ENCODE measurements at places on chromosomes 11 and 22.
A peak's percentile ranks its signal among the peaks of the same experiment; 100 is the strongest.

- DNase-seq = no peak
Observed at GRCh38 chr11:73652856-73653559, 6.6 kb downstream of the PLEKHB1 start.

- DNase-seq = no peak
Observed at GRCh38 chr22:24578355-24579257, 14.3 kb downstream of the LRRC75B start.

DNA sequence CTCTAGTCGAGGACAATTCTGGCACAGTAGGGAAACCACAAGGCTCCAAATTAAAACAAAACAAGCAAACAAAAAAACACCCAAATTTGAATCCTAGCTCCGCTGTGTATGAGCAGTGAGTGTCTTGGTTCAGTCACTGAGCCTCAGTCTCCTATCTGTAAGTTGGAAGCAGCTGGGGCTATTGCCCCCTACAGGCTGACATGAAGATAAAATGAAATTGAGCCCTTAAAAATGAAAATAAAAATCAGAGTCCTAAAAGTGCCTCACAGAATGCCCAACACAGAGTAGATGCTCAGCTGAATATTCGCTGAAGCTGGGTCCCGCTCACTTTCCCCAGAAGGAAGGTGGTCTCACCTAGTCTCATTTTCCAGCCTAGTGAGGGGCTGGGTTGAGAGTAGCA lies 65.2 kb downstream of the PDE2A start:
- DNase-seq = peak; percentile 33

DNA sequence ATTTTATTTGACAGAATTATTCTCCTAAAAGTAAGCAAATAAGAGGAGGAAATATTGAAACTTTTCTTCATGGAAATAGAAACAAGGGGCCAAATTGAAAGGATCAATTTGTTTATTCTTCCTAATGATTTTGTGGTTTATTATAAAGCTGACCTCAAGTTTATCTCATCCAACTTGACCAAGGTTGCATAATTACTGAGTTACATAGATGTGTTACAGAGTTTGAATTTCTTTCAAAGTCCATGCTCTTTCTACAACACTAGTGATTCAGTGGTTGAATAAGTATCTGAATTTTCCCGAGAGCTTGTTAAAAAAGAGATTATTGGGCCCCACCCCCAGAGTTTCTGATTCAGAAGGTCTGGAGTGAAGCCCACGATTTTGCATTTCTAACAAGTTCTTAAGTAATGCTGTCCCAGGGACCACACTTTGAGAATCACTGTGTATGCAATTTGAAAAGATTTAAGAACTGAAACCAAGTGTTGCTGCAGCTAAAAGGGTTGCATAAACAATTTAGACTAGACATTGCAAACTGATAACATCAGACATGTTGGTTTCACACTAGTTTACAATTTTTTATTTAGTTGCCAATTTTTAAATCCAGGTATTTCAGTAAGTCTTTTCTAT lies 485.7 kb upstream of the ANO5 start:
- DNase-seq = no peak

- DNase-seq = no peak
Observed at GRCh38 chr11:6681949-6682348, 1.2 kb downstream of the MRPL17 start.

DNA sequence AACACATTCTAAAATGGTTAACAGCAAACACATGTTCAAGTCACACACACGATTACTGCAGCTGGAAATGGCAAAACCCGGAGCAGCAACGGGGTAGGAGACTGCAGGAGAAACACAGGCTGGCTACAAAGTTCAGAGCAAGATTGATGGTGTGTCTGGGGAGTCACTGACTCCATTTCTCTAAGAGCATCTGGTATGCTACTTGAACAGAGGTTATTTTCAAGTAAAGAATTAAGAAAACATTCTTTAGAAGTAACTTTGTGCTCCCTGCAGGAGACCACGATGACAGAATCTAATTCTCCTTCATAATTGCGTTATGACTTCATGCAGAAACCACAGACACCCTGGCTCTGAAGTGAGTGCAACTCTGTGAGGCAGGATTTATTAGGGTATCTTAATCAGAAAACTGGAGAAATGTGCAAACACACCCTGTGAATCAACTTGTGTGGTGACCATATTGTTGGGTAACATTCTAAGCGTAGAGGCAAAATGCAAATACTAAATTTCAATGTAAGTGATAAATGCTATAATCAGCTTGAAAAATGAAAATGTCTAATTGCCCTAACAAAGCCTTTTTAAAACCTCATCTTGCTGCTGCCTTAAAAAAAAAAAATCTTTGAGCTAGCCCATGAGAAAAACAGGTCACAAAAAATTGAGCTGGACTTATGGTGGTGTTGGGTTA lies 303.0 kb downstream of the CADM1 start:
- DNase-seq = no peak

DNA sequence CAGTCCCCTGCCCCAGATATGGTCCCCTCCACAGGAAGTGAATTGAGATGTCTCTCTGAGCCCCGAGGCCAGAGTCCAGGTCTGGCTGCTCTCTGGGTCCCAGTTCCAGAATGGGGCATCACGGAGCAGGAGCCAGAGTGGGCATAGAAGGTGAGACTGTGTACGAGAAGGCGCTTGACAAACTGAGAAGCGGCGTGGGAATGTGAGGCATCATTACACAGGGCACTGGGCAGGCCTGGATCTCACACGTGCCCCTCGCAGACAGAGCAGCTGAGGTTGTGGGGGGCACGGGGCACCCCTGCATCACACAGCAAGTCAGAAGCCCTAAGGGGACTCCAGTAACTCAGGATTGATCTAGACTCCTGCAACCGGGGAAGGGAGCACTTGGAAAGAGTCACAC lies 9.2 kb downstream of the STARD10 start:
- no peak for DNase-seq

DNA sequence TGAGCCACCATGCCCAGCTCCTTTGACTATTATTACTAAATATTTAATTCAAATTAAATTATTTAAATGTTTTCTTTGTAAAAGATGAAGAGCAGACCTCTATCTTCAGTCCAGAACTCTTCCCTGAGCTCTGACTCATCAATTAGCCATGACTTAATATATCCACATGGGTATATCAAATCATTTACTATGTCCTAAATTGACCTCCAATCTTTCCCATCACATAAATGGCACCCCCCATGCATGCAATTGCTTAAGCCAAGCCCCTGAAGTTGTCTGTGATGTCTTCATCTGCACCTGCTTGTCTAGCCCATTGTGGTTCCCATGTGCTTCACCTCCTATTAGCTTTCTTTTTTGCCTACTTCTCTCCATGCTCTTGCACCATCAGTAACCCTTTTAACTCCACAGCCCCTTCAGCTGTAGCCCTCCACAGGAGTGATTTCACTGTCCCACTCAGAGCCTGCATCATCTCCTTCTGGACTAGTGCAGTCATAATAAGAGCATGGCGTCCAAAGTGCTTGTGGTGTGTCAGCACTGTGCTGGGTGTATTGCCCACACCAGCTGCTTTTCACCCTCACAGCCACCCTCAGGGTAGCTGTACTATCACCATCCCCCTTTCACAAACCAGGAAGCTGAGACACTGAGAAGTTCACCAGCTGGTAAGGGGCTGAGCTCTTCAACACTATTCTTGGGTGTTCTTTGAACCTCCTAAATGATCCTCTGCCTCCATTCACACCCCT lies 11.8 kb upstream of the THY1 start:
- no peak for DNase-seq

DNA sequence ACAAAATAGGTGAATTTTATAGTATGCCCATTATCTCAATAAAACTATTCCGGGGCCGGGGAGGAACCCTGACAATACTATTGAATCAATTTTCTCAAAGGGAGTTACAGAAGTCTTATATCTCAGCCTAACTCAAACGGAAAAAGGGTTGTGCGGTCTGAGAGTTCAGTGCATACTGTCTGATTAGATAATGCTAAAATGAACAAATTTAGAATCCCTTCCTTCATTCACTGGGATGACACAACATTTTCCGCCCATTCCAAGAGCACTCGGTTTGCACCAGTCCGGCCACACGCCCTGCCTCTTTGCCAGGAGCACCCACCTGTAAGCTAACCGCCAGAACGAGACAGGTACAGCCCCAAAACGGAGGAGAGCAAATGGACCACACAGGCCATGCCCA lies 50.0 kb upstream of the NFRKB start:
- DNase-seq = no peak

- DNase-seq = no peak
Observed at GRCh38 chr11:66976028-66976467, 944 bp downstream of the C11orf86 start.

- DNase-seq = no peak
Observed at GRCh38 chr11:13885083-13885482, 77.4 kb upstream of the SPON1 start.

DNA sequence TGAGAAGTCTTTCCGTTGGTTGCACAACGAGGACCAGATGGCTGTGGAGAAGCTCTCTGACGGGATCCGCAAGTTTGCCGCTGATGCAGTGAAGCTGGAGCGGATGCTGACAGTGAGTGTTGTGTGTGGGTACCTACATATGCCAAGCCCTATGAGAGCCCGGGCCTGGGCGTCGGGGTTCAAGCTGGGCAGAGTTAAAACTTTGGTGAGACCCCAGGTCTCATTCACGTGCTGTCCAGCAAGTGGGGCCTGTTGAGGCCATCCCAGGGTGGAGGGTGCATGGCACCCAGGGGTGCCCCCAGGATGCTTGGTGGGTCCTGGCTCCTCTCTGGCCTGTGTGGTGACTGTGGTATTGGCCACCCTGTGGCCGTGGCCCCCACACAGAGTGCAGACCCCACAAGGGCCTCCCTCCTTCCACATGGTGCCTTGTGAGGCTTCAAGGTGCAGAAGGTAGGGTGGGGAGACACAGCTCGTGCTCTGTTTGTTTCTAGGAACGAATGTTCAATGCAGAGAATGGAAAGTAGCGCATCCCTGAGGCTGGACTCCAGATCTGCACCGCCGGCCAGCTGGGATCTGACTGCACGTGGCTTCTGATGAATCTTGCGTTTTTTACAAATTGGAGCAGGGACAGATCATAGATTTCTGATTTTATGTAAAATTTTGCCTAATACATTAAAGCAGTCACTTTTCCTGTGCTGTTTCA lies 12.8 kb downstream of the GATD1 start:
- DNase-seq = no peak

DNA sequence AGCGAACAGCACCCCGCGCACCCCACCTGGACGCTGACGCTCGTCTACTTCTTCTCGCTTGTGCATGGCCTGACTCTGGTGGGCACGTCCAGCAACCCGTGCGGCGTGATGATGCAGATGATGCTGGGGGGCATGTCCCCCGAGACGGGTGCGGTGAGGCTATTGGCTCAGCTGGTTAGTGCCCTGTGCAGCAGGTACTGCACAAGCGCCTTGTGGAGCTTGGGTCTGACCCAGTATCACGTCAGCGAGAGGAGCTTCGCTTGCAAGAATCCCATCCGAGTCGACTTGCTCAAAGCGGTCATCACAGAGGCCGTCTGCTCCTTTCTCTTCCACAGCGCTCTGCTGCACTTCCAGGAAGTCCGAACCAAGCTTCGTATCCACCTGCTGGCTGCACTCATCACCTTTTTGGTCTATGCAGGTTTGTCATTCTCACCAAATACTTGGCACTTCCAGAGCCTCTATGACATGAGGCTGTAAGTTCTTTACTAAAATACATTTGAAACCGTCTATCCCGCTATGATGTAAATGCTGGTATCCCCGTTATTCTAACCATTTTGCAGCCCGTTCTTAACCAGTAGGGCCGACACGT lies 535 bp downstream of the AQP11 start:
- peak; percentile 4 for DNase-seq

GRCh38 chr11:34957206-34957605 lies 40.8 kb downstream of the PDHX start:
- DNase-seq = no peak

All from CD4-positive, alpha-beta T cell treated with Interleukin-12 subunit alpha and Interleukin-12 subunit beta, for 1 hour (primary cell).